ENCODE measurements at places on chromosomes 4 and X. TPM values are rescaled to one million over a fixed set of nuclear protein-coding genes. Genes with fewer than 3 reads are reported as not detected.

LIMCH1 gene
- total RNA-seq, result 51.2 TPM

NAT8L gene
- 8.8 TPM for total RNA-seq

GLUD2 gene
- 4.7 TPM for total RNA-seq

SCOC gene
- total RNA-seq, result 170 TPM

MAGED4B gene
- total RNA-seq, result 66.7 TPM

CFAP99 gene
- 6.4 TPM for total RNA-seq

RIPPLY1 gene
- total RNA-seq, result not detected

CTAG1B gene
- total RNA-seq, result not detected

PAGE5 gene
- not detected for total RNA-seq

ADGRL3 gene
- total RNA-seq, result 220 TPM

NAP1L3 gene
- 160 TPM for total RNA-seq

PPP1R2C gene
- total RNA-seq, result not detected

TRAPPC11 gene
- 68.3 TPM for total RNA-seq

PRDM5 gene
- 53.0 TPM for total RNA-seq

RGN gene
- 15.3 TPM for total RNA-seq

USP26 gene
- not detected for total RNA-seq

SORBS2 gene
- total RNA-seq, result 71.4 TPM

LONRF3 gene
- 8.8 TPM for total RNA-seq

ACE2 gene
- total RNA-seq, result 0.30 TPM

ZCCHC12 gene
- total RNA-seq, result 59.2 TPM

RBM46 gene
- total RNA-seq, result 0.06 TPM

PNMA6A gene
- 21.0 TPM for total RNA-seq

GUCY2F gene
- 0.40 TPM for total RNA-seq

F11 gene
- 2.2 TPM for total RNA-seq
